Kasumi-1 (cell line): ENCODE measurements at places on chromosomes 6 and 20.
A peak's percentile ranks its signal among the peaks of the same experiment; 100 is the strongest.

DNA sequence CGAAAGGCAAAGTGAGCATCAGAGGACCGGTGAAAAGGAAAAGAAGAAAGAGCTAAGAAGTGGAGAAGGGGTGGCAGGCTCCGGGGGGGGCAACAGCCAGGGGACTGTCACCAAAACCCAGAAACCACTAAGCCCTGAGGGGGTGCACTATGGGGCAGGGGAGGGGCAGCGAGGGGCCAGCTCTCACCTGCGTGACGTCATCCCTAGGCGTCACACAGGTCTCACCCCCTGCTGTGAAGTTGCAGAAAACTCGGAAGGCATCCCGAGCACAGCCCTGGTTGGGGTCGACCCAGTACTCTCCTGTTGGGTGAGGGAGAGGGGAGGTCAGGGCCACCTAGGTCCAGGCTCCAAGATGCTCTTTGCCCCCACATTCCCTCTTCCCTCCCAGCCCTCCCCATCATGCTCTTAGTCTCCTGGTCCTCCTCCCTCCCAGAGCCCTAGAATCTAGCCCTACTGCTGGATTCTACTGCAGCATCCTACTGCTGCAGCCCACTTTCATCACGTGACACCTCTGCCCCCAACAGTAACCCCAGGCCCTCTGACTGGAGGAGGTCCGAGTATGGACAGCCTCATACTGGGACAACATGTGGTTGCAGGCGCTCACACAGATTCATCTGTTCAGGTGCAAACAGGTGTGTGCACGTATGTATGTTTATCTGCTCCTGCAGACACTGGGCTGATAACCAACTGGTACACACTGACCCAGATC is 27.4 kb downstream of the COL11A2 start:
- DNase-seq, result no peak

DNA sequence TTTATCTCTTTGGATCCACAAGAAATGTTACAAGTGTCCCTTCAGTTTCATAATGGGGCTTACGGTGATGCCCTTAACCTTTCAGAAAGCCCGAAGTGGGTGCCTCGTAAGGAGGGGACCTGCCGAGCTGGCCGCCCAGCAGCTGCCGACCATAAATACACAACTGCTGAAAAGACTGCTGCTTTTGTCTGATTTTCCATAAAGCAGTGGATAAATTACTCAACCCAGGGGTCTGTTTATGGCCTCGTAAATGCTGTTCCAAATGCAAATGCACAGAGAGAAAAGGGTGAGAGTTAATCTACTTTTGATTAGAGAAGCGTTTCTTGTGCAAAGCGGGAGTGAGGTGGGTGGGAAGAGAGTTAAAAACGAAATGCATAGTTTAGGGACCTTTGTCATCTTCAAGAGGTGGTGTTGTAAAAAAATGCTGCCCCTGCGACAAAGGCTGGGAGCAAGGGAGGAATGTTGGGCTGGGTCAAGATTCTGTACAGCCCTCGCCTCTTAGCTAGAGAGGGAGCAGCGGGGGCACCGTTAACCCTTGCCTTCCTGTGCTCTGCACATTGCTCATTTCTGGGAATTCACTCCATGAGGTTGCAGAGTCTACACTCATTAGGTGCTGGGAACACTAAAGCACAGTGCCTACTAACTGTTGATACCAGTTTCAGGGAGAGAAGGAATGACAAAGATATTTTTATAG is 112.0 kb upstream of the MTHFD1L start:
- no peak for DNase-seq

GRCh38 chr6:17630511-17631073 is 30.5 kb downstream of the FAM8A1 start:
- no peak for DNase-seq

- DNase-seq, result no peak
Observed at GRCh38 chr6:155832596-155832995, 377.0 kb upstream of the NOX3 start.

DNA sequence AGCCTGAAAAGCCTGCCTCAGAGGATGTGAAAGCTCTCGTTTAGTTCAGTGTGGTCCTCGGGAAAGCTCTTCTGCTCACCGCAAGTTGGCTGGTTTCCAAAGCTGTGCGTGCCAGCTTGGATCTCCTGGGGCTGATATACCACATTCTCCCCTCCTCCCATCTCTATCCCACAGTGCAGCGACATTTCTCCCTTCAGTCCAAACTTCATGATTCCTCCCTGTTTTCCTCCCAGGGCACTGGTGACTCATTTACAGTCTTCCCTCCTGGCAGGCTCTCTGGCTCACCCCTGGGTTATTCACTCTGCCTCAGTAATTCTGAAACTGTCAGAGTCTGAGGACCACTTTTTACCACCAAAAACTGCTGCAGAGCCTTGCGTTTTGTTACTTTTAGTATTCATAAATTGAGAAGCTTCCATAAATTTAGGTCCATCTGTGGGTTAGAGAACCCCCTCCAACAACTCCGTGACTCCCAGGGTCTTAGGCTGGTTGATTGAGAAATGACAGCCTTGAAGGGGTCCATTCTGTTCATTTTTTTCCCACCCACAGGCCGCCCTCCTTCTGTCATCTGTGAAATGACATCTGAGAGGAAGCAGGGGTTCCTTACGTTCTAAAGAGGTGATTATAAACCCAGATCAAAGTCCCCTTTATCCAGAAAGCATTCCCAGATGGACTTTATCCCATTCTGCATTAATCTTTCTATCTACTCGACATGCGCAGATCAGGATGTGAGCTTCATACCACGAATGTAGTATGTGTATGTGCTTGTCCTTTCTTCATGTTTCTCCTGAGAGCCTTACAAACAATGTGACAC is 6.1 kb downstream of the TRIM10 start:
- DNase-seq, result no peak

- no peak for DNase-seq
Observed at GRCh38 chr6:49202924-49203536, 260.0 kb downstream of the MMUT start.

GRCh38 chr20:23125159-23125558 is 39.0 kb upstream of the CD93 start:
- no peak for DNase-seq

DNA sequence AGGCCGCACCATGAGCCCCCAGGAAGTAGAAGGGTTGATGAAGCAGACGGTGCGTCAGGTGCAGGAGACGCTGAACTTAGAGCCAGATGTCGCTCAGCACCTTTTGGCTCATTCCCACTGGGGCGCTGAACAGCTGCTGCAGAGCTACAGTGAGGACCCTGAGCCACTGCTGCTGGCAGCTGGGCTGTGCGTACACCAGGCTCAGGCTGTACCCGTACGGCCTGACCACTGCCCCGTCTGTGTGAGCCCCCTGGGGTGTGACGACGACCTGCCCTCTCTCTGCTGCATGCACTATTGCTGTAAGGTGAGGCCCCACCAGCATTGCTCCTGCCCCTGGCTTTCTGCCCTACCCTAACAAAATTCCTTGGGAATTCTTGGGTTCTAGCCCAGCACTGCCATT is 13.1 kb downstream of the DNPH1 start:
- DNase-seq, result no peak

DNA sequence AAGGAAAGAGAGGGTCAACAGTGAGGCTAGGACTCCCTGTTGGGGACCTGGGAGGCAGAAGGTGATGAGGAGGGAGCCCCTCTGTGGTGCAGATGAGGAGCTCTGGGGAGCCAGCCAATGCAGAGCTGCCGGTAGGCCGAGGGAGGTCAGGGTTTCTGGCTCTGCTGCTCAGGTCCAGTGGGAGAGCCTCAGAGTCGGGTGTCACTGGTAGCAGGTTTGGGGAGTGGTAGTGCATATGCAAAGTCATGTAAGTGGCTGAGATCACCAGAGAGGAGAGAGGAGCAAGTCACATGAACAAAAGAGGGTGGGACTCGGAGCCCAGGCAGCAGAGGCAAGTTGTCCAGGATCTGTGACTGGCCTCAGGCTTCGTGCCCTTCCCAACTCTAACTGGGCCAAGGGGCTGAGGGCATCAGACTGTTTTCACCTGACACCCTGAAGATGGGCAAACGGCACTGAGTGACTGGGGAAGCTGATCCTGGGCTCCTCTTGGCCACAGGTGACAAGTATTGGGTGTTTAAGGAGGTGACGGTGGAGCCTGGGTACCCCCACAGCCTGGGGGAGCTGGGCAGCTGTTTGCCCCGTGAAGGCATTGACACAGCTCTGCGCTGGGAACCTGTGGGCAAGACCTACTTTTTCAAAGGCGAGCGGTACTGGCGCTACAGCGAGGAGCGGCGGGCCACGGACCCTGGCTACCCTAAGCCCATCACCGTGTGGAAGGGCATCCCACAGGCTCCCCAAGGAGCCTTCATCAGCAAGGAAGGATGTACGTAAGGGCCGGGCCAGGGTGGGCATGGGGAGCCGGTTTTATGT is 6.6 kb downstream of the MMP24OS start:
- no peak for DNase-seq

- no peak for DNase-seq
Observed at GRCh38 chr6:142300758-142301650, 803 bp upstream of the ADGRG6 start.

GRCh38 chr6:100891079-100891478 is 9.9 kb upstream of the ASCC3 start:
- DNase-seq, result no peak

DNA sequence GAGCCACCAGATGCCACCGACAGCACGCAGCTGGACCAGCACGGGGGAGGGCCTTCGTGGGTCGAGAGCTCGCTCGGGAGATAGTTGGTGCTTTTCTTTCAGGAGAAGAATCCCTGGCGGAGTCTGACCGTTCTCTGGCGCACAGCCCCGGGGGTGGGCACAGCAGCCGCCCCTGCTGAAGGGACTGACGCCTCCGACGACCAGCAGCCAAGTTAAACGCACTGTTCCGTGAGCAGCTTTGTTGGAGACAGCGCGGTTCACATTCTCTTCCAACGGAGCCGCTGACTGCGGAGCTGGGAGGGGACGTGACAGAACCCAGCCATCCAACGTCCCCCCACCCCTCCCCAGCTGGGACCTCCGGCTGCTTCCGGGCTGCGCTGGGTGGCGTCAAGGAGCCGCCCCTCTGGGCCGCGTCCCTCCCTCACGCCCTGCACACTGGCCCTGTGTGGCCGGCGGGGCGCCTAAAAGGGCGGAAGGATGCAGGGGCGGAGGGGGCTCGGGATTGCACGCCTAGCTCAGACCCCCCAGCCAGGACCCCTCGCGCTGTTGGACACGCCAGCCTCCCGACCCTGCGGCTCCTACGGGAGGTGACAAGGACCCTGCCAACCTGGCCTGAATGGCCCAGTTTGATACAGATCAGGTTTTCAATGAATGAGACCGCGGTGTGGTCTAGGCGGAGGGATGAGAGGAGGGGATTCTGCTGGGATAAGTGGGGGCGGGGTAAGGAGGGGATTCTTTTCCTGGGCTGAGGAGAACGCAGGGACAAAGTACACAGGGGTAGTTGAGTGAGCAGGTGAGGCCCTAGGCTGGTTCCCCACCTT is 36.4 kb upstream of the KHDC1 start:
- DNase-seq, result no peak

GRCh38 chr6:154792761-154793160 is 59.5 kb downstream of the SCAF8 start:
- DNase-seq, result no peak

DNA sequence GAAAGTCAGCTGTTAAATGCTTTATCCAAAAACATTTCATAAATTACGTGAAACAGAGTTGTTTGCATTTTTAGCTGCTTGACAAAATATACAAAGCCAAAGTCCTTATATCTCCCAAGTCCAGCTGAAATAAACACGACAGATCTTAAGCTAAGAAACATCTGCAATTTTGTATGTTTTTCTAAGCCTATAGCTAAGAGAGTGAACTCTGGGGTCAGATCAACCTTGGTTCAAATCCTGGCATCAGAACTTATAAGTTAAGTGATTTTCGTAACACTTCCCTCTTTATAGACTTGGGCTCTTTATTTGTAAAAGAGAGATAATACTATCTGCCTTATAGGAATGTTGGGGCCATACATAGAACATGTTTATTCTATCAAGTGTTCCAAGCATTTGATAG is 176.7 kb downstream of the PTPRK start:
- no peak for DNase-seq

DNA sequence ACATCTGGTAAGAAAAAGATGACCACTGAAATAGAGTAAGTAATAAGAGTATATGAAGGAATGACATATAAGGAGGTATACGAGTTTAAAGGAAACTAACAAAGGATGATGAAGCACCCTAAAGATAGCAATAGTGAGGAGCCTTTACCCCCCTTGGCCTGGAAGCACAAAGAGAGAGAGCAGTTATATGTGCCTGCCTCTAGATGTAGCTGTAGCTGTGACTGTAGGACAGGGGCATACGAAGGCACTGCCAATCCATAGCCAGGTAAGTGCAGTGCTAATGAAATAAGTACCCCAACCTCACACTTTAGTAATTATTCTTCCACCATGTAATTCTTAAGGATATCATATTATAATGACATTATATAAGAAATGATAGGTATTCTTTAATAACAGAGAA is 90.1 kb upstream of the FKBP1C start:
- peak; percentile 52 for DNase-seq

DNA sequence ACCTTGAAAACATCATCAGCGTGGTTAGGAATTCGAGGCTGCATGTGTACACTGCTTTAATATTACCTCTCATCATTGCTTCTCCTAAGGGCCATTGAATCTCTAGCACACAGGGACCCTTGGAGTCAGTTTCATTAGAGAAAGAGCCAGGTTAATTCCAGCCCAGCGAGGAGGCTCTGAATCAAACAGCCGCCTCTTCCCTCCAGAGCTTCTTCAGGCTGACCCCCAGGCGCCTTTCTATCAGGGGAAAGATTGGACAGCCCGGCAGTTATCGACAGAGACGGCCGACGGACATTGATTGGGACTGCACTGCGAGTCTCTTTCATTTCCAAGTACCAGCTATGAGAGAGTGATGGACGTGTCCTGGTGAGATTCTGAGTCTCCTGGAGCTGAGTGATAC is 159.2 kb downstream of the ANKRD60 start:
- DNase-seq, result no peak
